ENCODE measurements at places on chromosomes 4 and X. TPM values are rescaled to one million over a fixed set of nuclear protein-coding genes. Genes with fewer than 3 reads are reported as not detected.

Gene GLRB
- 4.2 TPM for total RNA-seq

Gene TCEAL2
- not detected for total RNA-seq

Gene CLCN3
- total RNA-seq = 44.4 TPM

Gene ZNF518B
- 36.4 TPM for total RNA-seq

Gene MAP7D2
- total RNA-seq = 0.38 TPM

Gene HSFX4
- not detected for total RNA-seq

Gene HNRNPH2
- 68.6 TPM for total RNA-seq

Gene SASH3
- not detected for total RNA-seq

Gene DUSP9
- total RNA-seq = 0.33 TPM

Gene BGN
- total RNA-seq = 71.8 TPM

Gene SHISA3
- 0.65 TPM for total RNA-seq

Gene DCAF8L2
- total RNA-seq = 0.10 TPM

Gene UBE2D3
- total RNA-seq = 408 TPM

Gene PPP3CA
- total RNA-seq = 83.9 TPM

Gene TMPRSS11A
- total RNA-seq = not detected

Gene RAB40AL
- total RNA-seq = 0.65 TPM

Gene SPANXN4
- not detected for total RNA-seq

Gene TTC29
- not detected for total RNA-seq

Gene SULT1E1
- total RNA-seq = 23.8 TPM

Gene EFHC2
- not detected for total RNA-seq

Gene PFKFB1
- 0.10 TPM for total RNA-seq
